ENCODE measurements at places on chromosomes 5 and 9. TPM values are rescaled to one million over a fixed set of nuclear protein-coding genes. Genes with fewer than 3 reads are reported as not detected.

- H3K27me3 ChIP-seq = no peaks in the 10 kb centered on the region
- no peak overlapping the region for H3K4me3 ChIP-seq
- no peak overlapping the region for H3K27ac ChIP-seq
- peaks cover 27% of the 10 kb centered on the region for H3K4me1 ChIP-seq
Measured at GRCh38 chr5:126454535-126454934, 31.3 kb downstream of the GRAMD2B start.

Gene CA9
- total RNA-seq = not detected

DNA sequence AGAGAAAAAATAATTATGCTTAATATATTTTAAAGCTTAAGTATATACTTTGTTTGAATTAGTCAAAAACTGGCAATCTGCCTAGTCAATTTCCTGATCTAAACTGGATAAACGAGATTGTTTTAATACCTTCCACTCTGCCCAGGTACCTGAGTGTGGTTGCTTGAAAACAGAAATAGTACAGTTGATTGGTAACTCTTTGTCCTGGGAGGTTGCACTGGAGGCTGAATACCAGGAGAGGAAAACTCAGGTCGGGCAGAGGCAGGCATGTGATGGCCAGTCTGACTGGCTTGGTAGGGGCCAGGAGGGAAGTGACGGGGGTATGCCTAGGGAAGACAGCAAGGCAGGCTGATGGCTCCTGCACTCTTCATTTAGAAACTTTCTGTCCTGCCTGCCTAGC lies 80.2 kb downstream of the PIK3R1 start:
- no peak overlapping the region for H3K4me3 ChIP-seq
- no peaks in the 10 kb centered on the region for H3K4me1 ChIP-seq
- H3K27me3 ChIP-seq = no peaks in the 10 kb centered on the region
- DNase-seq = no peak
- H3K27ac ChIP-seq = no peak overlapping the region
- H3K36me3 ChIP-seq = peaks cover 85% of the 10 kb centered on the region

DNA sequence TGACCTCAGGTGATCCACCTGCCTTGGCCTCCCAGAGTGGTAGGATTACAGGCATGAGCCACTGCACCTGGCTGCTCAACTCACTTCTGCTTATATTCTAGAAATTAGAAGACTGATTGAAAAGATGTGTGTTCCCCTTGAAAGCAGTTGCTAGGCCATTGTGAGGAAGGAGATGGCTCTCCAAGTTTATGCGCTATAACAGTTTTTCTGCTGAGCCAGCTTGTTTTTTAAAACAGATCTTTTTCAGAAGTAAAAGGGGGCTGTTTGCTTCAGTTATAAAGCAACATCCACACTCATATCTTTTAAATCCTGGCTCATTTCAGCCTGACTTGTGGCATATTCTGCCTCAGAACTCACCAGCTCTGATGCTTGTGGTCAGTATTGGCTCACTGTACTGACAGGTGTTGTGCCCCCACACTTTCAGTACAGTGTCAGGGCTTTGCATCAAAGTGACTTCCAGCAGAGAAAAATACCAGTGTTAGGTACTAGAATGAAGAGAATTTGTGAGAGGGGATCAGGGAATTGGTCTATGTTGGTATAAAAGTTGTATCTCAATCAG lies 49.4 kb downstream of the NUP214 start:
- no peak overlapping the region for H3K27ac ChIP-seq
- no peaks in the 10 kb centered on the region for H3K27me3 ChIP-seq
- no peak overlapping the region for H3K4me3 ChIP-seq
- H3K36me3 ChIP-seq = peaks cover 62% of the 10 kb centered on the region

DNA sequence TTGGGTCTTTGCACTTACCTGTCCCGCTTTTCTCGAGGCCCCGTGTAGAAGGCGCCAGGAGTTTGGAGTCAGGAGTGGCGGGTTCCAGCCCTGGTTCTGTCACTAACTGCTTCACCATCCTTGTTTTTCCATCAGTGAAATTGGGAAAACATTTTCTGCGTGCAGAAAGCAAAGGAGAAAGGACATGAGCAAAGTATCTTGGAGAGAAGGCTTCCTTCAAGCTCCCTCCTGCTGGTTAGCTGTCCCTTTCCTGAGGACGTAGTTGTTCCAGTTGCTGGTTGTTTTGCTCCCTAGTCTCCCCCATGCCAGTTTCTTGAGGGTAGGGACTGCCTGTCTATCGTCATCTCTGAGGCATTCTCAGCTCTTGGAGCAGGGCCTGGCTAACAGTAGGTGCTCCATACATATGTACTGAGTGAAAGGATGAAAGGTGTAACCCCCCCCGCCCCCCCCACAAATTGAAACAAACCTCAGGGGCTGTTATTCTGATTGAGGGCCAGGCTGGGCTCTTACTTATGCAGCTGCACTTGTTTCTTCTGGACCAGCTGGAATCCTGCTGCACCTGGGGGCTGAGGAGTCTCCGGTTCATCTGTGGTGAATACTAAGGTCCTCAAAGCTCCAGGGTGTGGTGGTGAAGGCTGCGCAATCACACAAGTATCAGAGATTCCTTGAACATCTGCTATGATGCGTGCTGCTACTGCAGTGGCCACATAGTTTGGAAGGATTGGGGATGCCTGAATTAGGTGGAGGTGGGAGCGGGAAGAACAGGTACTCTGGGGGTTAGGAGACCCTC lies 1.0 kb downstream of the SMIM3 start:
- H3K4me1 ChIP-seq = peaks cover 62% of the 10 kb centered on the region
- no peaks in the 10 kb centered on the region for H3K36me3 ChIP-seq
- peak overlapping the region; percentile 62 for H3K27ac ChIP-seq
- H3K4me3 ChIP-seq = peak overlapping the region; percentile 96
- no peaks in the 10 kb centered on the region for H3K27me3 ChIP-seq
- DNase-seq = no peak

Gene RBM27
- 33.2 TPM for total RNA-seq

GRCh38 chr5:21615195-21615765 lies 1237.9 kb downstream of the CDH12 start:
- H3K36me3 ChIP-seq = no peaks in the 10 kb centered on the region
- H3K4me1 ChIP-seq = no peaks in the 10 kb centered on the region
- H3K27me3 ChIP-seq = no peaks in the 10 kb centered on the region
- no peak overlapping the region for H3K4me3 ChIP-seq
- H3K27ac ChIP-seq = no peak overlapping the region
- no peak for DNase-seq

DNA sequence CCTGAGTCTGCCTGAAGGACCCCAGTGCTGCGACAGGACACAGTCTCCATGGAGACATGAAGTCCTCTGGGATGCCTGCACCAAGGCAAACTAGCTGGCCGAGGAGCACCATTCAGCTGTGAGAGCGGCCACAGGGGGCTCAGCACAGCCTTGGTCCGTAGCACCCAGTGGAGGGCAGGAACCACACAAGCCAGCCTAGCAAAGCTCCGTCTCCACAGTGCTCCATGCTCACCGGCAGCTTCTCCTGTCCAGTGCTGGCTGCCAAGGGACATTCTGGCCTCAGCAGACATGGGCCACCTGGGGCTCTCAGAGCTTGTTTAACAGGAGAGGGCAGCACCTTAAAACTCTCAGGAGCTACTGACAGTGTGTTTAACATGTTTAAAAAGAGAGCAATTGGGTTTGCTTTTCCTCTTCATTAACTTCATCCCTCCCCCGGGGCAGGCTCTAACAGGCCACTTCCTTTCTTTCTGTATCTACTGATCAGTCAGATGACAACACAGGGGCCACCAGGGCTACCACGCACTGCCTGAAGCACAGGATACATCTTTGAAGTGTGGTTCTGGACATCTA lies 57.0 kb downstream of the SECISBP2 start:
- DNase-seq = no peak
- H3K4me1 ChIP-seq = peaks cover 49% of the 10 kb centered on the region
- peak overlapping the region; percentile 27 for H3K27ac ChIP-seq
- H3K27me3 ChIP-seq = no peaks in the 10 kb centered on the region
- H3K36me3 ChIP-seq = peaks cover 40% of the 10 kb centered on the region
- H3K4me3 ChIP-seq = no peak overlapping the region

GRCh38 chr5:135535820-135536801 lies at the start of gene NEUROG1:
Gene NEUROG1 (minus strand): TSS chr5:135535964. CDS start chr5:135535690, 274 bp downstream.
- peaks cover 2% of the 10 kb centered on the region for H3K4me1 ChIP-seq
- no peaks in the 10 kb centered on the region for H3K36me3 ChIP-seq
- no peak for DNase-seq
- H3K27ac ChIP-seq = no peak within 1 kb of the TSS
- peaks cover 69% of the 10 kb centered on the region for H3K27me3 ChIP-seq

- no peak overlapping the region for H3K27ac ChIP-seq
- DNase-seq = no peak
- no peak overlapping the region for H3K4me3 ChIP-seq
- H3K4me1 ChIP-seq = peaks cover 4% of the 10 kb centered on the region
Measured at GRCh38 chr9:111870774-111871498, 25.7 kb upstream of the UGCG start.

DNA sequence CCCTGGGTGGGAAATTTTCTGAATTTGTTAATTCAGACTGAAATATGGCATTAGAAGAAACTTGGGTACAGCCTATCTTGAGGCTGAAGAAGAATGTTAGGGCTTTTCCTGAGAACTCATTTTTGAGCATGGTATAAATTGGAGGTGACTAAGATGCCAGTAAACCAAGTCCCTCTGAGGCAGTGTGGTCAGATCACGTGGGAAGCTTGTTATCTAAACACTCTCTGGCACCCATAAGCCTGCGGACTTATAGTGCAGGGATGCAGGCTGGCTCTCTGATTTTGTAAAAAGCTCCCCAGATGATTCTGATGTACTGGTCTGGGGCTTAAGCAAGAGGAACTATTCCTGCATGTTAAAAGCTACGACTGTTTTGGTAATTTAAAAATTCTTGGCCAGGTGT lies 34.3 kb downstream of the MTMR12 start:
- H3K4me1 ChIP-seq = peaks cover 13% of the 10 kb centered on the region
- no peaks in the 10 kb centered on the region for H3K27me3 ChIP-seq
- H3K36me3 ChIP-seq = peaks cover 20% of the 10 kb centered on the region
- no peak overlapping the region for H3K27ac ChIP-seq
- H3K4me3 ChIP-seq = no peak overlapping the region
- DNase-seq = peak; percentile 42

DNA sequence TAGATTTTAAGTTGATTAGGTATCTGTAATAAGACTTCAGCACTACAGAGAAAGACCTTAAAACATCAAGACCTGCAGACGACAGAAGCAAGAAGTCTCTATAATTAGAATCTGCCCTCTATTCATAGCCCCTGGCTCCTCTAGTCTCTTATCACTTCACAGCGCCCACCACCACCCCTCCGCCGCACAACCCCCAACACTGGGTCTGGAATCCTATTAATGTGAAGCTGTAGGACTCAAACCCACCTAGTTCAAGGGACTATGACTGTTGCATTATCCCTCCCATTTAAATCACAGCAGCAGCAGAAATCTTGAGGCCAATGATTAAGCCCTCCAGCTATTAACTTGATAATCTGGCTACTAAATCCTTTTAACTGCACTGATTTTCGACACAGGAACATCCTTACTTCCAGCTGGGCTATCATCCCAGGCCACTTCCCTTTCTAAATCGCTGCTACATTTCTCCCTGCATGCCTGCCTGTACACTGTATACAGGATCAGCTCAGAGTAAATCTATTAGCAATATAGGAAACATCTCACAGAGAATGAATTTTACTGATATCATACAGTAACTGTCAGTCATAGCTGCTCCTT lies 159.5 kb upstream of the GRAMD2B start:
- no peak overlapping the region for H3K27ac ChIP-seq
- H3K4me1 ChIP-seq = no peaks in the 10 kb centered on the region
- no peak for DNase-seq
- no peaks in the 10 kb centered on the region for H3K36me3 ChIP-seq
- no peak overlapping the region for H3K4me3 ChIP-seq

DNA sequence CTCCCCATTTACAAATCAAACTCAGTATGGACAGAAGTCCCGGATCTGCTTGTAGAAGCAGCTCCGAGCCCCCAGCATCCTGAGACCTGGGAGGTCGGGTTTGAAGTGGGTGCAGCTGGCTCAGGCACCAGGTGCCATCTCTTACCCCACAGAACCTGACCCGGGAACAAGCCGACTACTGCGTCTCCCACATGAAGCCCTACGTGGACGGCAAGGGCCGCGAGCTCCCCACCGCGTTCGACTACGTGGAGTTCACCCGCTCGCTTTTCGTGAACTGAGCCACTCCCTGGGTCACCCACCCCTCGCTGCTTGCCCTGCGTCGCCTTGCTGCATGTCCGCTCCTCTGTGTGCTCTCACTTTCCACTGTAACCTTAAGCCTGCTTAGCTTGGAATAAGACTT lies 23.6 kb downstream of the DYNC2I2 start:
- DNase-seq = no peak
- no peak overlapping the region for H3K27ac ChIP-seq
- no peak overlapping the region for H3K4me3 ChIP-seq
- H3K27me3 ChIP-seq = no peaks in the 10 kb centered on the region

DNA sequence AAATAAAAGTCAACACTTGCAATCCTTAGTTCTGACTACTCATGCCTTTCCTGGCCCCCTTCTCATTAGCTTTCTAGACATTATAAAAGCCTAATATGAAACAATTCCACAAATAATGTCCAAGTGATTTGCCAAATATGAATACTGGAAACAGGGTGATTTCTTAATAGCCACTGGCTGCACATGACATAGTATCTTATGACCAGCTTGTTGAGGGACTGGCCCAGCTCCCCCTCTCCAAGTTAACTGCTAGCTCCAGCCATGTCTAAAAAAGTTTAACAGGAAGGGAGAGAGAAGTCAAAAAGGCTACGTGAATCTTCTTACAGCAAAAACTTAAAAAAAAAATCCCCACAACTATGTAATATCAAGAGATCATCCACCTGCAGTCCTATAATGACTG lies 1.5 kb downstream of the CERT1 start:
- no peak for DNase-seq
- H3K4me3 ChIP-seq = peak overlapping the region; percentile 92
- H3K36me3 ChIP-seq = no peaks in the 10 kb centered on the region
- peaks cover 17% of the 10 kb centered on the region for H3K4me1 ChIP-seq
- H3K27me3 ChIP-seq = no peaks in the 10 kb centered on the region
- no peak overlapping the region for H3K27ac ChIP-seq

Gene MUSK
- not detected for total RNA-seq

DNA sequence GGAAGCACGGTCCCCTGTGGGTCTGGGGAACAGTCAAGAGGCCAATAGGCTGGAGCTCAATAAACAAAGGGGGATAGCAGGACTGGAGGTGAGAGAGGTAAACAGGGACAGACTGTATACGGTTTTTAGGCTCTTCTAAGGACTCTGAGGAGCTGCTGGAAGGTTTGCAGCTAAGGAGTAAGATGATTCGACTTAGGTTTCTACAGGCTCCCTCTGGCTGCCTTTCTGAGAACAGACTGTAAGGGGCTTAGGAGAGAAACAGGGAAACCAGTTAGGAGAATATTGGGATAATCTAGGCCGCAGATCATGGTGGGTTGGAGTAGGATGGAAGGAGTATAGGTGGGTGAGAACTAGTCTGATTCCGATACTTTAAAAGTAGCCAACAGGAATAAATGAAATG lies 10.4 kb downstream of the CDK5RAP2 start:
- no peak overlapping the region for H3K27ac ChIP-seq
- H3K4me3 ChIP-seq = no peak overlapping the region
- H3K4me1 ChIP-seq = no peaks in the 10 kb centered on the region
- H3K36me3 ChIP-seq = peaks cover 65% of the 10 kb centered on the region
- DNase-seq = no peak

DNA sequence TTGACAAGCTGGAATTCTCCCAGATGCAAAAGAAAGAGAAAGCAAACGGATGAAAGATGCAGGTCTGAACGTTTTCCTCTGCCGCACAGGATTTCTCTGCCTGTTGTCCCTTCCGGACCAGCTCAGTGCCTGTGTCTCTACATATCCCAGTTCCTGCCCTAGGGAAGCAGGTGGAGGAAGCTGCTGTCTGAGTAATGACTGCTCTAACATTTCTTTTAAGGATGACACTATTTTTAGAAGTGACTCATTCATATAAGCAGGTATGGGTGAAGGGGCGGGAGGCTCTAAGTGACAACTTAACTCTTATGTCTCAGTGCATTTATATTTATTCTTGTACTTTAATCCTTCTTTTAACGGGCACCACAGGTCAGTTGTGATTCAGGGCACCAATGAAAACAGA lies 128.8 kb downstream of the SLC24A2 start:
- no peak for DNase-seq
- no peak overlapping the region for H3K27ac ChIP-seq
- H3K4me3 ChIP-seq = no peak overlapping the region
- H3K4me1 ChIP-seq = no peaks in the 10 kb centered on the region
- H3K27me3 ChIP-seq = peaks cover 10% of the 10 kb centered on the region

Data from CD4-positive, alpha-beta T cell (primary cell).